IMR-90 (cell line): ENCODE measurements at places on chromosomes 1 and 21.

GRCh38 chr1:23217421-23218115, at the start of gene HTR1D:
HTR1D (minus strand) TSS chr1:23217502; CDS start chr1:23194219, 23,283 bp downstream.
- no peak for DNase-seq

DNA sequence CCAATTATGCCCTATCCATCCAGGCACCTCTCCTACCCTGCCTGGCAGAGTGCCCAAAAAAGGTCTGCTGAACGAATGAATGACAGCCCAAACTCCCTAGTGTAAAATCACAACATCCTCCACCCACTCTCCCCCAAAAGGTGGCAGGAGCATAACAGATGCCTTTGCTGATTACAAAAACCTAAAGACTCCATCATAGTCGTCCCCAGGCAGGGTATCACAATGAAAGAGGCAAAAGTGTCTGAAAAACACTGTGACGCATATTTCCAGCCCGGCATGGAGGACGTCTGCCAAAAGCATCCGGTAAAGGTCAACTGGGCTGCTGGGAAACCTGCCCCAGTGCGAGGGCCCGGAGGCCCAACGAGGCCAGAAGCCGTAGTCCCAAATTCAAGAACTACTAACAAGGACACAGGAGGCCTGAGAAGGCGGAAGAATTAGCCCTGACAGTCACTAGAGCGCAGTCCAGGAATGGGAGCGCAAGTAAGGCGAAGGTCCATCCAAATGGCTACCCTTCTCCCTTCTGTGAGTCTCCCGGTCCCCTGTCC, 576 bp downstream of the SMIM12 start:
- peak; percentile 28 for DNase-seq

GRCh38 chr1:145982010-145982723, 14.2 kb downstream of the TXNIP start:
- no peak for DNase-seq

- no peak for DNase-seq
These were observed 31.9 kb downstream of the IRF2BP2 start for GRCh38 chr1:234578087-234578486.

DNA sequence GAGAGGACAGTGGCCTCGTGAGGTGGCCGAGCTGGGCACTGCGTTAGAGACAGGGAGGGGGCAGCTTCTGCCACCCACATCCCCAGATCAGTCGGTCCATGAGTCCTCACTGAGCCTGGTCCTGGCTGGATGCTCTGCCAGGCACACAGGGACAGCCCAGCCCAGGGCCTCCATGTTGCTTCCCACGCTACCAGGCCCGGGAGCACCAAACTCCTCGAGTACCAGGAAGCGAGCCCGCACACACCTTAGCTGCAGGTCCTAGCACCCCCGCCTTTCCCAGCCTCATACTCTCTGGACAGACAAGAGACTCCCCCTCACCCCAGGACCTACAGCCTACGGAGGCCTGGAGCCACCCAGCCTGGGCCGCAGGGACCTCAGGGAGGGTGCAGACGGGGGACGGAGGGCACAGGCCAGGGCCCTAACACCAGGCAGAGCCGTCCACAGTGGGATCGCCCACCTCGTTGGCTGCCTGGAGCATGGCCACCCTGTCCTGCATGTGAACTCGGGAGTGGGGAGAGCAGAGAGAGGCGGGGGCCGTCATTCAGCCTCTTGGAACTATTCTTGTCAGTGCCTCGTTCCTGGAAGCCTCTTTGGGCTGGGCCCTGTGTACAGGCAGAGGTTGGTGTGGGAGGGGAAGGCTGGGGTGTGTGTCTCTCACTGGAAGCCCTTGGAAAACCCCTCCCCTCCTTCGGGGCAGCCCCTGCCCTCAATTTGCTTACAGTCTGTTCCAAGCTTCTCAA, 90.9 kb upstream of the RUNX3 start:
- DNase-seq = no peak

GRCh38 chr1:58155418-58156123, 391.0 kb downstream of the OMA1 start:
- DNase-seq = no peak

DNA sequence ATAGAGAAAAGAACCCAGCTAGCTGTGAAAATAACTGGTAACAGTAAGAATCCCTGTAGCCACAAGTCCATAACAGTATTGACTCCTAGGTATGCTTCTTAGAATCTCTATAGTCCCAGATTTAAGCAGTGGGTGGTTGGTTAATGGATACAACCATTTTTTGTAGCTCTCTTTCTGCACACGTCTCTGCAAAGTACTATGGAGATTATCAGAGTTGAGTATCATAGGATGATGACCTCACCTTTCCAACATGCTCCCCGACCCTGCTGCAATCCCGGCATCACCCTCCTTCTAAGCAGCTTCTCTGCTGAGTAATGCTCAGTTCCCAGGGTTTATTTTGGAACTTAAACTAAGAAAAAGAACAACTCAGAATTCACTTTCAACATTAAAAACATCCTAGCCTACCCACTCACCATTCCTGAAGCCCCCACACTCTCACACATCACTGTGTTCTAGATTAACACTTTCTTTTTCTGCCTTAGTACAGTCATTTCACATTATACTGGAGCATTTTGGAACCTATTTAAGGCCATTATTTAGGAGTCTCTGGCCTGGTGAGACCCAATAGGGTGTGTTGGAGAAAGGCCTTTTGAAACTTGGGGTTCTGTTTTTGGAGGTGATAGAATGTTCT, 2.7 kb downstream of the MLLT11 start:
- DNase-seq = peak; percentile 94

GRCh38 chr1:152034324-152034653, 2.5 kb downstream of the S100A11 start:
- DNase-seq = no peak

DNA sequence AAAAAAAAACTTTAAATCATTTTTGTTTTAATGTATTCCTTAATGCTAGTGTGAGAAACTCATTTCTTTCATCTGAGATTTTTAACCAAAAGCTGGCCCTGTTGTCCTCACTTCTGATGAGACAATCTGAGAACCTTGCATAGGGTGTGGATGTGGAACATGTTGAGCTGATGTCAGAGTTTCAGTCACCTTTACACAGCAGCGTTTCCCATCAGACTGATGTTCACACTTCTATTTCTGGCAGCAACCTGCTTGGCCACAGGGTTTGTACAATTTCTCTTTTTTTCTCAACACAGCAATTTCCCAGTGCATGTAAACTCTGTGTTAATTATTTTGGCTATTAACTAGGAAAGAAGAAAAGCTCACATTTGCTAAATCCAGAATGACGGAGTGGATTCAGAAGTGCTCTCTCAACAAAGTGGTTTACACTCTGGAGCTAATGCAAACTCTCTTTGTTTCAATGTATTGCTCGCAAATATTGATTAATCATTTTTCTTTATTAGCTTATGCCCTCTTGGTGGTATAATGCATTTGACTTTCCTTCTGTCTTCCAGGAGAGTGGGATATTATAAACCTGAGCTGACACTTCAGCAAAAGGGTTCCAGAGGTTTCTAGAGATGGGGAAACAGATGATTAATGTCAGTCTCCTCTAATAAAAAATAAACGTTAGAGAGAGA, 70.5 kb upstream of the HSPA13 start:
- no peak for DNase-seq

DNA sequence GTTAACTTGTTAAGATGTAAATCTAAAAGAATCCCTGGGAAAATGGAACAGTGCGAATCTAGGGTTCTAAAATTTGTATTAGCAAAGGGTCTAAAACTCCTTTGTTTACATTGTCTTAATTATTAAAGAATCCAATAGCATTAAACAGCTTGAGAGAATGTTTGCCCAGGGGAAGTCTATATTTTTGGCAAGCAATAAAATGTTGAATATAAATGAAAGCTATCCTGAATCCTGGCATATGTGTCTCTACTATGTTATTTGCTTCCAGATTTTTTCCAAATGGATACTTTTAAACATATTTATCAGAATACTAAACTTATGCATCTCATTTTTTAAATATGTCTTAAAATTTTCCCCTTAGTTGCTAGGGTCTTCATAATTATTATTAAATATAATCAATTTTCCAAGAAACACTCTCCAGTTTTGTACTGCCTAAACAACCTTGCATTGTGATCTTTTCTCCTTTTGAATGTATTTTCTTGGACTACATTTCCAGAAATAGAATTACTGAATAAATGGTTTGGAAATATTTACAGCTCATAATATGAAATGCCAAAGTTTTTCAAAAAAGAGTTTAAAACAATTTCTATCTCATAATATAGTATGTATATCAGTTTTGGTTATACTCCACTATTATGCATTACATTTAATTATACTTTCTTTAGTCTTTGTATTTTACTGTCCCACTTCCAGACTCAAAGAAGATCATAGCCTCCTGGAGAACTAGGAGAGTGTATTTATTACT, 304.8 kb downstream of the USP25 start:
- DNase-seq = no peak

GRCh38 chr1:202047977-202048376, 37.6 kb downstream of the ELF3 start:
- DNase-seq = no peak
